Retina (tissue), 1 donor: ENCODE measurements at places on chromosomes 11 and 22.

GRCh38 chr11:8331767-8332166, 68.1 kb upstream of the LMO1 start:
- DNase-seq: no peak

GRCh38 chr22:38030311-38031133, 26.7 kb upstream of the PICK1 start:
- DNase-seq: peak; percentile 21

GRCh38 chr11:128288368-128288767, 299.0 kb downstream of the ETS1 start:
- no peak for DNase-seq

- no peak for DNase-seq
Measured at GRCh38 chr11:34789196-34789834, 126.9 kb downstream of the APIP start.

GRCh38 chr11:134019500-134019899, 49.4 kb upstream of the JAM3 start:
- no peak for DNase-seq
